ENCODE measurements at places on chromosomes 3 and 15. TPM values are rescaled to one million over a fixed set of nuclear protein-coding genes. Genes with fewer than 3 reads are reported as not detected.
A peak's percentile ranks its signal among the peaks of the same experiment; 100 is the strongest.

The GABRB3 gene
- not detected for total RNA-seq

DNA sequence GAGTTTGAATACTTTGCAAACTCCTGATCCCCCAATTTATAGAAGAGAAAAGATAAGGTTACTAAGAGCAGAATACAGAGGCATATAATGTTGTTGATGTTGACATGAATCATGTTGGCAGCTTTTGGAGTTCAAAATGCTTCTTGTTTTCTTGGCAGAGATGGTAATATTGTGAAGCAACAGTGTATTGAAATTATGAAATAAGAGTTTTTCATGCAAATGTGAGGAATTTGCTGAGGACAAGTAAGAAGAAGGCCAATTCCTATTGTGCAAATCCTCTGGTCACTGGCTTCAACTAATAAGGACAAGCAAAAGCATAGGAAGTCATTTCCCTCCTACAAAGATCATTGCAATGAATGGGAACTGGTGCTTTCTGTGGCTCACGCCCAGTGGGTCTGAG, 126.9 kb upstream of the CHL1 start:
- no peak for DNase-seq

DNA sequence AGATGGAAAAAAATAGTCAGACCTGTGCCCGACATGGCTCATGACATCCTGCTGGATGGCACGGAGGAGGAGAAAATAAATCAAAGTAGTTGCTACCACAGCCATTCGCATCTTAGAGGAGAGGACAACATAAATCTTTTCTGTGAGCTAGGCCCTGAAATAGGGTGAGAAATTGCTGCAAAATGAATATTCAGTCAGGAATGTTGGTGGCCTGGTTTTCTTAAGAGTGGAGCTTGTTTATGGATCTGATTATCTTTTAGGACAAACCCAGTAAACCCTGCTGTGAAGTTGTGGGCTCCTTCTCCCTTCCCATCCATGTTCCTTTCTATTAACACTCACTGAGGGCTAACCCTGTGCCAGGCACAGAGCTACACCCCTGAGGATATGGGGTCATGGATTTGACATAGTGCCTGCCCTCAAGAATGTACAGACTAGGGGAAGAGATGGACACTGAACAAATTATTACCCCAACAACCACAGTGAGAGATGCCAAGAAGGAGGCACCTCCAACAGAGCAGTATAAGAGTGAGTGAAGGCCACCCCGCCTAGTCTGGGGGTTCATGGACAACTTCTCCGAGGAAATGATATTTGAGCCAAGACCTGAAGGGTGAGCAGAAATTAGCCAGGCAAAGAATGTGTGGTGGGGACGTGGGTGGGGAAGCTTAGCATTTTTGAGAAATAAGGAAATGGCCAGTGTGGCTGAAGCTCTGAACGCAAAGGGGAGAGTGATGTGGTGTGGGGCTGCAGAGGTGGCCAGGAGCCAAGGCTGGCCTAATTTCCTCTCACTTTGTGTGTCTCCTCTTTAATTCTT, 68.9 kb upstream of the ARL8B start:
- no peak for DNase-seq

- no peak for DNase-seq
Observed at GRCh38 chr15:57993409-57994145, 71.9 kb downstream of the ALDH1A2 start.

The PAK6 gene
- 0.30 TPM for total RNA-seq

The CGNL1 gene
- not detected for total RNA-seq

- DNase-seq, result no peak
Observed at GRCh38 chr3:27643355-27643754, 78.8 kb downstream of the EOMES start.

The INSYN1 gene
- total RNA-seq, result not detected

DNA sequence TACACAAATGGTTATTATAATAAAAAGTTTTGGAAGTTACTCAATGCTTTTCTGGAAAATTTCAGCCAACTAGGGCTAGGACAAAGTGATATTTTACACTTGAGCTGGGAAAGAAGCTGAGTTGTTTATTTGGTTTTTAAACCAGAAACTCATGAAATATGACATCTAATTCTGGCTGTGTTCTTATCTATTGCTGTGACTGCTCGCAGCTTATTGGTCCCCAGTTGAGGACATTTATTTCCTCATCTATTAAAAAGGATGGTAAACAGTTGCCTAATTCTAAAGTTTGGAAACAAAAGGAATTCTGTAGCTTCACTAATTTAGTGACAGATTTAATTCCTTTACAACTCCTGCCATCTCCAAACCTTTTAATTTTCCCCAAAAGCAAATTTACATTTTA, 487.6 kb upstream of the IL12A start:
- DNase-seq, result no peak

- no peak for DNase-seq
Observed at GRCh38 chr3:81920816-81921215, 159.4 kb upstream of the GBE1 start.

- DNase-seq, result no peak
Observed at GRCh38 chr3:18405141-18405540, 20.0 kb downstream of the SATB1 start.

The SRPRB gene
- 66.2 TPM for total RNA-seq

GRCh38 chr3:100783619-100784018, 74.3 kb downstream of the TFG start:
- no peak for DNase-seq

The GOLGA8N gene
- 2.2 TPM for total RNA-seq

The CCR1 gene
- total RNA-seq, result 0.16 TPM

The CILP gene
- not detected for total RNA-seq

The ZNF620 gene
- total RNA-seq, result 3.9 TPM

DNA sequence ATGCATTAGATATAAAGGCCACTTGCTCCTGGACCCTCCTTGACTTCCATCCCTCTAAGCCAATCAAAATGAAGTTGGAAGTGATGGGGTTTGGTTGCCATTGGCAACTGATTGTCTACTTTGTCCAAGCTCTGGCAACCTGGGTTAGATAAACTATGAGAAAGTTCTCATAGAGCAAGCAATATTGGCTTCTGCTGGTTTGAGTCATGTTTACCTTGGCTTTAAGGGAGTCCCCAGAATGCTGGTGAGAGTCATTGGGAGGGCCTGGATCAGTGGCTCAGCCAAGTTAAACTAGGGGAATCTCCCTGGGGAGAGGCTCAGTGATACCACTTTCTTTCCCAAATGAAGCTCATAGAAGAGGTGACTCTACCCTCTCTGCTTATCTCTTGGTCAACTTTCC, 176.3 kb upstream of the ROPN1 start:
- no peak for DNase-seq

GRCh38 chr15:57698243-57698642, 8.3 kb upstream of the POLR2M start:
- DNase-seq, result no peak

DNA sequence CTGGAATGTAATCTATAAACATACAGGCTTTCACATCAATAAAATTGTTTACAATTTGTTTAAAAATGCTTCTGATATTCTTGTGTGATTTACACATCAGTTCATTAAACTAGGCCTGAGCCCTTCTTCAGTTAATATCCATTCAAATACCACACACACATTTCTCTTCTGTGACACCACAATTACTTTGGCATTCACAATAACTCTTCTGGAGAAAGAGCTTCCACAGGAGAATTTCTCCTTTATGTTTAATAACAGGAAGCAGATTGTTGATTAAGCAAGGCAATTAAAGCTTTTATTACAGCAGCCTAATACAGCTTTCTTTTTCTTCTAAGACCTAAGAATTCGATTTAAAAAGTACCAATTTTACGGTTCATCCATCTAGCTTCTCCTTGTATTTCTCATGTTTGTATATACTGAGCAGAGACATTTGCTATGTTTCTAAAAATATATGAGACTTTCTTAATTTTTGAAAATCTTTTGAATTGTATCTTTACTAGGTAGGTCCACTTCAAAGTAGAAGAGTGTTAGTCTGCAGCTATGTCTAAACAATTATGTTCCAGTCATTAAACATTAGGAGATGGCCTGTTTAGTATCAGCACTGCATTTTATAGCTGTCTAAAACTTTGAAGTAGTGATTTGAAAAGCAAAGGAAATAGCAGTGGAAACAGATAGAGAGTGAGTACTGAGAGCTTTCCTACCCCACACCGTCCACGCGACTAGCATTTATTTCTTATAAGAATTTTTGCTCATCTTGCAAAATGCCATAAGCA, 511.1 kb upstream of the UBE2E2 start:
- no peak for DNase-seq

The TRIM71 gene
- 0.02 TPM for total RNA-seq

GRCh38 chr15:67066041-67066958, 898 bp downstream of the SMAD3 start:
- peak; percentile 66 for DNase-seq

Data from activated CD4-positive, alpha-beta T cell treated with anti-CD3 and anti-CD28 coated beads for 36 hours (primary cell).